ENCODE measurements at places on chromosomes 13 and 19. TPM values are rescaled to one million over a fixed set of nuclear protein-coding genes. Genes with fewer than 3 reads are reported as not detected.

SYNGR4 gene
- total RNA-seq: not detected

- H3K27me3 ChIP-seq: no peaks in the 10 kb centered on the region
- no peak overlapping the region for H3K27ac ChIP-seq
- no peak overlapping the region for H3K4me3 ChIP-seq
Measured at GRCh38 chr13:59176775-59177174, 987.0 kb downstream of the DIAPH3 start.

CKAP2 gene
- total RNA-seq: 94.1 TPM

- no peak overlapping the region for H3K4me3 ChIP-seq
- H3K36me3 ChIP-seq: peaks cover 10% of the 10 kb centered on the region
- no peaks in the 10 kb centered on the region for H3K27me3 ChIP-seq
- no peak for DNase-seq
- H3K4me1 ChIP-seq: peaks cover 62% of the 10 kb centered on the region
- no peak overlapping the region for H3K27ac ChIP-seq
Measured at GRCh38 chr13:99004978-99005377, 27.1 kb upstream of the DOCK9 start.

GRCh38 chr13:43003010-43003409 is 11.0 kb upstream of the EPSTI1 start:
- H3K27ac ChIP-seq: no peak overlapping the region
- no peaks in the 10 kb centered on the region for H3K27me3 ChIP-seq
- no peak for DNase-seq
- H3K4me1 ChIP-seq: peaks cover 11% of the 10 kb centered on the region
- no peaks in the 10 kb centered on the region for H3K36me3 ChIP-seq

DNA sequence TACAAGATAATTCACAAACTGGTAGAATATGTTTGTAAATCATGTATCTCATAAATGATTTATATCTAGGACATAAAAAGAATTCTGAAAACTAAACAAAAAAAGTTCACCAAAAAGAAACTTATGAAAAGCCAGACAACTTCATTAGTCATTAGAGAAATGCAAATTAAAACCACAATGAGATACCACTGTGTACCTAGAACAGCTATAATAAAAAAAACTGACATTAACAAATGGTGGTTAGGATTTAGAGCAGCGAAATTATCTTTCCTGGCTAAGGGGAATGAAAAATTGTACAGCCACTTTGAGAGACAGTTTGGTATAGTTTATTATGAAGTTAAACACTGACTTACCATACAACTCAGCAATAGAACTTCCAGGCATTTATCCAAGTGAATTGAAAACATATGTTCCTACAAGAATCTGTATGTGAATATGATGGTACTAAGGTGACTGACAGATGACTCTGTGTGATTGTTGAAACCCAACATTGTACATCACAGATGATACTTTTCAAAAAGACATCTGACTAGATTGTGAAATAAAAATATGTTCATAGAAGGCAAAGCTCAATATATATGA is 41.8 kb downstream of the UGGT2 start:
- H3K27ac ChIP-seq: no peak overlapping the region
- H3K4me3 ChIP-seq: no peak overlapping the region
- H3K27me3 ChIP-seq: no peaks in the 10 kb centered on the region
- no peak for DNase-seq
- H3K36me3 ChIP-seq: no peaks in the 10 kb centered on the region

- no peak for DNase-seq
- no peak overlapping the region for H3K27ac ChIP-seq
- H3K4me1 ChIP-seq: peaks cover 14% of the 10 kb centered on the region
Measured at GRCh38 chr13:29884671-29885430, 34.4 kb upstream of the UBL3 start.

CLDND2 gene
- total RNA-seq: 3.1 TPM

NXNL1 gene
- total RNA-seq: not detected

- no peak overlapping the region for H3K4me3 ChIP-seq
- no peak for DNase-seq
- H3K27ac ChIP-seq: no peak overlapping the region
Measured at GRCh38 chr13:93398167-93399035, 171.8 kb downstream of the GPC6 start.
